ENCODE measurements at places on chromosomes 3 and 15.

GRCh38 chr15:26838742-26839460 lies 28.0 kb upstream of the GABRA5 start:
- peak; percentile 5 for DNase-seq
- no peaks in the 10 kb centered on the region for H3K27me3 ChIP-seq
- H3K4me1 ChIP-seq: no peaks in the 10 kb centered on the region
- H3K36me3 ChIP-seq: no peaks in the 10 kb centered on the region
- H3K4me3 ChIP-seq: no peak overlapping the region
- H3K27ac ChIP-seq: no peak overlapping the region

DNA sequence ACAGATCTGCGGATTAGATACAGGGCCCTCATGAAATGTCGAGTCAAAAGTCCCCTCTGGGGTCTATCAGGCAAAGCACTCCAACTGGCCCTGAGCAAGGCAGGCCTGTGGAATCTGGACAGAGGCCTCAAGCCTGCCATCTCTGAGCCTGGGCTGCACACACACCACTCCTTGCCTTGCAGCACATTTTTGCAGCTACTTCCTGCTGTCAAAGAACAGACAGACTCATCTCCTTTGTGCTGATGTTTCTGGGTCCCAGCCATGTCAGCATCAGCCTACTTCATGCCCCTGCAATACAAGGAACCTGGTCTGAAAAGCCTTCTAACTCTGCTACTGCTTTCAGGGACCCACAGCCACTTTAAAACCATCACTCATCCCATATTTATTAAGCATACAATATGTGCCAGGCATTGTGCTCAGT lies 60.6 kb upstream of the IL12A start:
- no peak overlapping the region for H3K4me3 ChIP-seq
- H3K4me1 ChIP-seq: peaks cover 4% of the 10 kb centered on the region
- H3K27ac ChIP-seq: no peak overlapping the region
- no peaks in the 10 kb centered on the region for H3K27me3 ChIP-seq
- H3K36me3 ChIP-seq: no peaks in the 10 kb centered on the region
- DNase-seq: no peak

DNA sequence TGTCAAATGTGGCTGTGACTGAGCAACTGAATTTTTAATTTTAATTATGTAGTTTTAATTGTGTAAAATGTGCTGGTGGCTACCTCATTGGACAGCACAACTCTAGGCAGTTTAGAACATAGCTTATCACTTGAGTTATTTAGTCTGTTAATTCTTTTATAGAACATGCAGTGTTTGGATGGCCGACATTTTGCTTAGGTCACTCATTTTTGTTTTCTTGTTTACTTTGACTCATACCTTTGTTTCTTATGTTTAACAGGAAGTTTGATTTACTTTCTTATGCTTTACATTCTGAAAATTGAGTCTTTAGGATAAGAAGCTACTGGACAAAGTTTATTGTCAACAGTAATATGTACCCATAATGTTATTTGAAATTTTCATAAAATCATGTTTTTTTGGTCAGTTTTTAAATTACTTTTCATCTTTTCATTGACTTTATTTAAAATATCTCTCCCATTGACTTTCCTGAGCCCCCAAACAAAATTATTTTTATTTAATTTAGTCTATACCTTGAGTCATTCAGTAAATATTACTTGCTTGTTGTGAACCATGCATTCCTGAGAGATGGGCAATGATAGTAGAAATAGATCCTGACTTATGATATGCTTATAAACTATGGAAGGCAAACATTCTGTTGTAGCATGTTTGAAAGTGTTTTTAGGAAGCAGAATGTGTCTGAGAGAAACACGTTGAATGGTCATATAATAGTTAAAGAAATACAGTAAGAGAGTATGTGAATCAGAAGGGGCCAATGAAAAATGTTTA lies 60.6 kb downstream of the TCF12 start:
- H3K4me1 ChIP-seq: peaks cover 11% of the 10 kb centered on the region
- no peak overlapping the region for H3K4me3 ChIP-seq
- no peaks in the 10 kb centered on the region for H3K27me3 ChIP-seq
- H3K27ac ChIP-seq: no peak overlapping the region

GRCh38 chr3:4409971-4410573 lies 57.0 kb downstream of the SUMF1 start:
- H3K4me1 ChIP-seq: no peaks in the 10 kb centered on the region
- no peak for DNase-seq
- H3K4me3 ChIP-seq: no peak overlapping the region
- no peaks in the 10 kb centered on the region for H3K27me3 ChIP-seq

GRCh38 chr15:92807971-92808571 lies 92.1 kb upstream of the CHD2 start:
- H3K4me3 ChIP-seq: peak overlapping the region; percentile 62
- no peaks in the 10 kb centered on the region for H3K36me3 ChIP-seq
- H3K4me1 ChIP-seq: peaks cover 27% of the 10 kb centered on the region
- no peaks in the 10 kb centered on the region for H3K27me3 ChIP-seq

DNA sequence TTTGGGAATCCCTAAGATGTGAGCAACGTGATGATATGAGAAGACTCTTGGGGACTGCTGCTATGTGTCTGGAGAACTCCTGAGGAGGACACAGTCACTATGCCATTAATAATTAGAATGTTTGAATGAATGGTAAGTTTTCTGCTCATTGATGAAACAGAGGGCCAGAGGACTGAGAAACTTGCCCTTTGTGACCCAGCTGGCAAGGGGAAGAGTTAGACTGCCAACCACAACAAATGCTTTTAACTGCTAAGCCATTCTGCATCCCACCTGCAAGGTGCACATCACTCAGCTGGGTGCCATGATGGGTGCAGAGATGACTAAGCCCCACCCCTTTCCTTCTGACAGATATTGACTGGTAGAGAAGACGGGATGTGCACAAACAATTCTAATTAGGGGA lies 249.6 kb downstream of the THRB start:
- H3K36me3 ChIP-seq: no peaks in the 10 kb centered on the region
- H3K4me1 ChIP-seq: no peaks in the 10 kb centered on the region
- no peak for DNase-seq
- H3K4me3 ChIP-seq: no peak overlapping the region
- H3K27ac ChIP-seq: no peak overlapping the region
- H3K27me3 ChIP-seq: no peaks in the 10 kb centered on the region

DNA sequence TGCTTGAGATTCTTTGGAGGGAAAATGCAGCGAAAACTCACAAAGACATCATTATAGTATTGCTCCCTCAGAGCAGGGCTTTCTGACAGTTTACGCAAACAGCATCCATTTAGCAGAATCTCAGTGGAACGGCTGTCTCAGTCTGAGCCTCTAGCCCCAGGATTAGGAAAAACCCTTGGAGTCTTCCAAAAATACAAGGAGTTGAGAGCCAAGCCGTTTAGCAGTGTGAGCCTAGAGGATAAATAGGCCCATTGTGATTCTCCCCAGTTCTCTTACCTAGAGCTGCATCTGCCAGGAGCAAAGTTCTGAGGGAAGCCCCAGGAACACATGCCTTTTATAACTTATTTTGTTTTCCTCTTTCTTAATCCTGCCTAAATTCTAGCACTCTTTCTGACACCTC lies 359.6 kb downstream of the NTRK3 start:
- no peak for DNase-seq
- H3K4me1 ChIP-seq: no peaks in the 10 kb centered on the region
- H3K27me3 ChIP-seq: no peaks in the 10 kb centered on the region
- no peak overlapping the region for H3K27ac ChIP-seq
- no peak overlapping the region for H3K4me3 ChIP-seq

DNA sequence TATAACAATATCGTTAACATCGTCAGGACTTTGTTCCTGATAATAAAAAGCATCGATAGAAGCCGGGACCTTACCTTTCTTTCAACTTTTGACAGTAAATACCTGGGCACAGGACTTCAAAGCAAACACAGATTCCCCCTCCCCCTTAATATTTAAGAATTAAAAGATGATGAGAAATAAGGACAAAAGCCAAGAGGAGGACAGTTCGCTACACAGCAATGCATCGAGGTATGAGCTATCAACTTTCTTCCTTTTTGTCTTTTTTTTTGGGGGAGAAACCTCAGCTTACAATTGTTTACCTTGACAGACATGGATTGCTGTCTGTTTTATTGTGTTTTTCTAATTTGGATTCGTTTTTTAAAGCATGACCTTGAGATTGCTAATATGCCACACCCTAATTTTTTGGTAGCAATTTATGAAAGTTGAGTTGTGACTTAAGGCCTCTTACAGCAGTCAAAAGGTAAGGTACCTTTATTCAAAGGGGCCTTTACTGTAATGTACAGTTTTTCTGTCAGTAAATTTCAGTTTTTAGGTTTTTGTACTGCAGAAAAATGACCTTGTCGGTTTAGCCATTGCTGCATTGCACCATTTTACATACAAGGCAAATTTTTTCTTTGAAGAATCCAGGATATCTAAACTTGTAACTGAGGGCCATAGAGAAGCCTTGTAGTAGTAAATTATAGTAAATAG lies 1.1 kb downstream of the CHD2 start:
- H3K27me3 ChIP-seq: no peaks in the 10 kb centered on the region
- DNase-seq: no peak
- peaks cover 55% of the 10 kb centered on the region for H3K4me1 ChIP-seq
- peak overlapping the region; percentile 96 for H3K4me3 ChIP-seq
- peaks cover 52% of the 10 kb centered on the region for H3K36me3 ChIP-seq

GRCh38 chr15:68469162-68470048 lies 37.4 kb upstream of the ITGA11 start:
- H3K36me3 ChIP-seq: no peaks in the 10 kb centered on the region
- H3K27ac ChIP-seq: no peak overlapping the region
- DNase-seq: no peak
- no peak overlapping the region for H3K4me3 ChIP-seq

- no peak overlapping the region for H3K4me3 ChIP-seq
- H3K27ac ChIP-seq: no peak overlapping the region
- no peak for DNase-seq
- H3K36me3 ChIP-seq: no peaks in the 10 kb centered on the region
- peaks cover 3% of the 10 kb centered on the region for H3K27me3 ChIP-seq
Observed at GRCh38 chr3:133042778-133043177, 4.6 kb downstream of the TMEM108 start.

DNA sequence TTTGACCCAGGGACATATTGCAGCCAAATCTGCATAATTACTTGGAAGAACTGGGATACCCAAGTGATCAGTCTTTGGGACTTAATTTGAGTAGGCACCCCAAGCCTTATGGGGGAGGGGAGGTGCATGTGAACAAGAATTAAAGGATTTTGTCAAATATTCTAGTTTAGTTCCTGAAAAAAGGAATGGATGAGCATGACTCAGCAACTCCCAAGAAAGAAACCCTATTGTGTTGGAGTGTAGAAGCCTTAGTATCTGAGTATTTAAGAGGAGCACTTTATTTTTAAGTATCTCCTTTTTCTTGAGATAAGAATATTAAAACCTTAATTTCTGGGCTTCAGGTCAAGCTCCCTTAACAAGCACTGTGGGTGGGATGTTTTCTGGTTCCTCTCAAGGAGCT lies 222.4 kb downstream of the CD47 start:
- H3K27me3 ChIP-seq: no peaks in the 10 kb centered on the region
- no peak overlapping the region for H3K4me3 ChIP-seq
- H3K36me3 ChIP-seq: no peaks in the 10 kb centered on the region
- no peaks in the 10 kb centered on the region for H3K4me1 ChIP-seq
- H3K27ac ChIP-seq: no peak overlapping the region
- no peak for DNase-seq

GRCh38 chr15:91099995-91100813 lies at the start of gene SV2B:
Gene SV2B (plus strand): TSS chr15:91100257. CDS start chr15:91226264, 126,007 bp downstream.
- no peak within 1 kb of the TSS for H3K27ac ChIP-seq
- no peak for DNase-seq
- no peak within 1 kb of the TSS for H3K4me3 ChIP-seq
- no peaks in the 10 kb centered on the region for H3K4me1 ChIP-seq
- H3K36me3 ChIP-seq: no peaks in the 10 kb centered on the region

DNA sequence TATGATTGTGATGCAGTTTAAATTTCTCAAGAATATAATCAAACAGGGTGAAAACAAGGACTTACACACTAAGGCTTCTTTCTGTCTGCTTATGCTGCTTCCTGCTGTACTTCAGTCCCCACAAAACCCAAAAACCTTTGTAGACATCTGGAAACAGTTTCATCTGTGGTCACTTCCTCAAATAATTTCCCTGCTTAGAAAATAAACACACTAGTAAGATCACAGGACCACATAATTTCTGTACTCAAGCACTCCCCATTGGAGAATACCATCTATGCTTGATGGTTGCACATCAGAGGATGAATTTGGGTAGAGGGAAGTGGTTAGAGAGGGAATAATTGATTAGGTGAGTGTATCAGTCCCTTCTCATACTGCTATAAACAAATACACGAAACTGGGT lies 266.2 kb downstream of the LSAMP start:
- H3K36me3 ChIP-seq: no peaks in the 10 kb centered on the region
- no peaks in the 10 kb centered on the region for H3K4me1 ChIP-seq
- H3K4me3 ChIP-seq: no peak overlapping the region
- DNase-seq: no peak
- no peak overlapping the region for H3K27ac ChIP-seq
- no peaks in the 10 kb centered on the region for H3K27me3 ChIP-seq

GRCh38 chr3:182083112-182083511 lies 371.4 kb downstream of the SOX2 start:
- H3K27ac ChIP-seq: no peak overlapping the region
- H3K27me3 ChIP-seq: no peaks in the 10 kb centered on the region

- DNase-seq: no peak
- H3K27ac ChIP-seq: no peak overlapping the region
- no peak overlapping the region for H3K4me3 ChIP-seq
- no peaks in the 10 kb centered on the region for H3K4me1 ChIP-seq
- H3K36me3 ChIP-seq: no peaks in the 10 kb centered on the region
Observed at GRCh38 chr3:94171954-94172353, 109.1 kb downstream of the NSUN3 start.

GRCh38 chr3:197368821-197369220 lies 70.4 kb upstream of the DLG1 start:
- H3K4me1 ChIP-seq: no peaks in the 10 kb centered on the region
- H3K27me3 ChIP-seq: peaks cover 18% of the 10 kb centered on the region
- H3K27ac ChIP-seq: no peak overlapping the region
- H3K36me3 ChIP-seq: no peaks in the 10 kb centered on the region
- no peak for DNase-seq

GRCh38 chr3:6962801-6963200 lies 101.9 kb downstream of the GRM7 start:
- H3K27me3 ChIP-seq: no peaks in the 10 kb centered on the region
- H3K36me3 ChIP-seq: no peaks in the 10 kb centered on the region
- no peak overlapping the region for H3K27ac ChIP-seq
- H3K4me1 ChIP-seq: no peaks in the 10 kb centered on the region

GRCh38 chr3:6180171-6180570 lies 680.7 kb upstream of the GRM7 start:
- DNase-seq: no peak
- no peaks in the 10 kb centered on the region for H3K4me1 ChIP-seq
- no peak overlapping the region for H3K27ac ChIP-seq
- no peak overlapping the region for H3K4me3 ChIP-seq
- no peaks in the 10 kb centered on the region for H3K27me3 ChIP-seq

DNA sequence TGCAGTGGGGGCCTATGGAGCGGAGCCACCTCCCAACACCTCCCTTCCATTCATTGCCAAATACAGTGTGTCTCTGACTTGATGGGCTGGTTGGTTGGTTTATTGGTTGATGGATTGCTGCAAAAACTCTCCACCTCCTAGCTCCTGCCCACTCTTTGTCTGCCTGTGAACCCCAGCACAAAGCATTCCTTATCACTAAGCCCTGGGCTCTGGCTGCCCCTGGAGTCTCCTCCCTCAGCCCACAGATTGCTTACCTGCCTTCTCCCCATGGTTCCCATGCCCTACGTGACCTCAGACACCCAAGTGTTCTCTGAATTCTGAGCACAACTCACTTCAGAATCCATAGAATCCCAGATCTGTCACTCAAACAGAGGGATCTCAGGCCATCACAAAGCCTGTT lies 139.1 kb upstream of the TPM1 start:
- no peaks in the 10 kb centered on the region for H3K36me3 ChIP-seq
- H3K27ac ChIP-seq: no peak overlapping the region
- no peaks in the 10 kb centered on the region for H3K4me1 ChIP-seq
- peaks cover 3% of the 10 kb centered on the region for H3K27me3 ChIP-seq
- no peak overlapping the region for H3K4me3 ChIP-seq
- no peak for DNase-seq
